ENCODE measurements at places on chromosomes 4 and X.

DNA sequence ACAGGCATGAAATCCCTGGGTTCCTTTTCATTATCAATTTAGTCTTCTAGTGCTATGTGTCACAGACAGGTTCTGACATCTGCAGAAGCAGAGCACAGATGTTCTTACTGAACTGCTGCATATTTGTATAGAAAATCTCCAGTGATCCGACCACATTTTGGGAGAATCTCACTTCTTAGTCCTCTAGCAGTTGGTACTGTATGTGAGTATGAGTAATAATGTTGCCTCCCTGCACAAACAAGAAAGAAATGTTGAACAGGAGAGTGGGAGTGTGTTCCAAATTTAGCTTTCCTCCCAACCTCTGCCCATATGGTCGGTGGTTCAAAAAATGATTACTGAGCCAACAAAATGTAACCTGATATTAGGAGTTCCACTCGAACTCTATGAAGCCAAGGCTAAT lies 165.3 kb upstream of the GPC4 start:
- DNase-seq: peak; percentile 24

DNA sequence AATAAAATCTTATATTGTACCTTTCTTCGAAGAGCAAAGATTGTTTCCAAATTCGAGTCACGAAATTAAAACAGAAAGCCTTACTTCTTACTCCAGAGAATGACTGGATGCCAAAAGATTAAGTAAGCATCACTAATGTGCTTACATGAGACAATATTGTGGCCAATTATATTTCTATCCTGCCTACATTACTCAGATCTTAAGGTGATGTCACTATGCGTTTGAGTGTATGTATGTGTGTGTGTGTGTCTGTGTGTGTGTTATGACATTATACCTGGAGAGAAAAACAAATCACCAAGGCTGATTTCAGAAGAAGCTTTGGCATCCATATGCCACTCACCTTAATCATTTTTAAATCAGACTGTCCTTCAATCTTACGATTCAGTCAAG lies 556.3 kb downstream of the PPARGC1A start:
- DNase-seq: no peak

- no peak for DNase-seq
These were observed 28.1 kb upstream of the IL3RA start for GRCh38 chrX:1308476-1308875.

GRCh38 chr4:14165222-14165920 lies 537.8 kb upstream of the BOD1L1 start:
- DNase-seq: peak; percentile 25

GRCh38 chr4:176774852-176775251 lies 17.9 kb downstream of the VEGFC start:
- no peak for DNase-seq

- DNase-seq: no peak
These were observed 230.3 kb downstream of the APBB2 start for GRCh38 chr4:40984051-40984450.

DNA sequence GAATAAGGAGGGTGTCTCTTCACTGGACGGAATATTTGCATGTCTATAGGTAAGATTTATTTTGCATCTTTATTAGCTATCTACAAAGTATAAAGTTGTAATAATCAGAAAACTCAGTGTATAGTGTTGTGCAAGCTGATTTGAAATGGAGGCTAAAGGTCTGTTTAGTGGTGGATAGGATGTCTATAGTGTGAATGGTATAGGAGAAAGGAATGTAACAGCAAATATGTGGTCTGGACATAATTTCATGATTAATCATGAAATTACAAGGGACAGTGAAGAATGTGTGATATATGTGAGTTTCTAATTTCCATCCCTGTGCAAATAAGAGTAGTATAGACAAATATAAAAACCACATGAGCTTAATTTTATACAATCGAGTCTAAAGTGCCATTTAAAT lies 79.3 kb upstream of the CAMK2D start:
- no peak for DNase-seq

- no peak for DNase-seq
These were observed 15.8 kb downstream of the TBC1D9 start for GRCh38 chr4:140740422-140740821.

DNA sequence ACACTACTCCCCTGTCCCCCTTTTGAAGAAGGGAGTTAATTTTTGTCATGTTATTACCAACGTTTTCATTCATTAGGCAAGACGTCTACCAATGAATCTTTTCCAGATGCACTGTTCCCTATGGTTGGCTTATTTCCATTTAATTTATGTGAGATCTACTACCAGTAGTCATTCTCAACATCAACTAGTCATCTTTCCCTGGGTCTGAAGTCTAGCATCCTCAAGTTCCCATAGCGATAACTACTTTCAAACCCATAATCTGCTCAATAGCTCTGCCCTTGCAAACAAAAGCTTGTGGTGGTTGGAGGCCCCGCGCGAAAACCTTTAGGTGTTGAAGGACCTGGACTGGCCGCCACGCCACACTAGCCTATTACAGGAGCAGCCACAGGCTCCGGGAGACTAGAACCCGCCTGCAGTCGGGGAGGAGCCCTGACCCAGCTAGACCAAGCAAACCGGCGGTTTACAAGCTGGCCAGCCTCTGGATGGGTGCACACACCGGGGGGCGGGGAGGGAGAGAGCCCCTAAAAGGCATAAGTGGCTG lies 746 bp downstream of the PPAT start:
- DNase-seq: peak; percentile 31

DNA sequence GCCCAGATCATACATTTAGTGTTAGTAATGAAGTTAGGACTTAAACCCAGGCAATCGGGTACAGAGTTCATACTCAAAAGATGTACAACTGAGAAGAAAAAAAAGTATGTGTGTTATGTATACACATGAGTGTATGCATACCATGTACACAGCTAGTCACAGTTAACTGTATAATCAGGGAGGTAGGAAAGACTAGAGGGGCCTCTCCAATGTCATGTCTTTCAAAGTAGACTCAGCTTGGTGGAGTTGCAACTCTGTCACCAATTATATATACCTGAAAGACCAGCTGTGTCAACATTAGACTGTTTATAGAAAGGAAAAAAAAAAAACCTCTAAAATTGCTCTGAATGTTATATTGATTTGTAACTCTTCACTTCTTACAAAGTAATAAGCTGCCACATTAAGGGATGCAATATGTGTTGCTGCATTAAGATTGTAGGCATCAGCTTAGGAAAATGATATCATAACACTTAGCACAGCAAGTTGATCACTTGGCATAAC lies 167.5 kb downstream of the DCTD start:
- DNase-seq: no peak

- DNase-seq: no peak
These were observed 46.4 kb upstream of the PJA1 start for GRCh38 chrX:69211701-69212100.

DNA sequence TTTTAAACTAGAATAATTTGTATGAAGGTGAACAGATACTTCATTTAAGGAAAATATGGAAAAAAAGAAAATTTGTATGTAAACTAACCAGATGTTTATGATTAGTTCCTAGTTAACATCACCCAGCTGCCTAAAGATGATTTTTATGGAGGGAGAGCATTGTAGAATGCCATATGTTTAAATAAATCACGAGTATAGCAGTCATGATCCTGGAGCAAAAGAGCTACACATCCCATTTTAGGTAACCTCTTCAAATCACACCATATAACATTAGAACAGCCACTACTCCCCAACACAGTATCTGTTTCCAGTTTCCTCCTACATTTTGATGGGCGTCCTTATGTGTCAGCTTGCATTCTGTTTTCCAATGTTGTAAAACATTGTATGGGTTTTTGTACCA lies 571.9 kb upstream of the FAM241A start:
- no peak for DNase-seq

DNA sequence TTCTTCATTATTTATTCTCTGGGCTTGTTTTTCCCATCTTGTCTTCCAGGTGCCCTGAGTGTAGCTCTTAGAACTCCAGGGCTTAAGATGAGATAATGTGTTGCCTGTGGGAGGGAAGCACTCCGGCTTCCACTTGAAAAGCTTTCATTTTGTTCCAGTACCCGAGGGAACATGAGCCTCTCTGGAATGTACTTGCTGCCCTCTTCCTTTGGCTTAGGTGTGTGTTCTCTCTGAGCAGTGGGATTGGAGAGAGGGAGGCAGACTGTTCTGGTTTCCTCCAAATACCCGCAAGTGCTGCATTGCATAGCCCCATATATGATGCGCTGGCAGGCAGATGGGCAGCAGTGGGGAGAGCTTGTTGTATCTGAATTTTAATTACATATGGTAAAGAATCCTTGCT lies 861 bp upstream of the DTHD1 start:
- DNase-seq: no peak

DNA sequence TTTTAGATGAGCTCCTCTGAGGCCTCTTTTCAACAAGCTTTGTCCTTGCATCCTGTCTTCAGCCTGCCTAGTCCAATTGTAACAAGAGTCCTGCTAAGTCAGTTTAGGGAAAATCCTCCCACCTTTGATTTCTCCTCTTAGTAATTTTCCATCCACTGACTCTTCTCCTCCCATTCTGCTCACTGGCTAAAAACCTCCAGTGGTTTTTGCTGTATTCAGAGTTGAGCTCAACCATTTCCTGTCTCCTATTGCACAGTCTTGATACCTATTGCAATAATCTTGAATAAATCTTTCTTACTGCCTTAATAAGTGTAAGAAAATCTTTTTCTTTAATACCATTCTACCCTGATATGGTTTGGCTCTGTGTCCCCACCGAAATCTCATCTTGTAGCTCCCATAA lies 117.8 kb upstream of the ENPP6 start:
- no peak for DNase-seq

- peak; percentile 88 for DNase-seq
These were observed 872 bp upstream of the S100P start for GRCh38 chr4:6692806-6693205.

DNA sequence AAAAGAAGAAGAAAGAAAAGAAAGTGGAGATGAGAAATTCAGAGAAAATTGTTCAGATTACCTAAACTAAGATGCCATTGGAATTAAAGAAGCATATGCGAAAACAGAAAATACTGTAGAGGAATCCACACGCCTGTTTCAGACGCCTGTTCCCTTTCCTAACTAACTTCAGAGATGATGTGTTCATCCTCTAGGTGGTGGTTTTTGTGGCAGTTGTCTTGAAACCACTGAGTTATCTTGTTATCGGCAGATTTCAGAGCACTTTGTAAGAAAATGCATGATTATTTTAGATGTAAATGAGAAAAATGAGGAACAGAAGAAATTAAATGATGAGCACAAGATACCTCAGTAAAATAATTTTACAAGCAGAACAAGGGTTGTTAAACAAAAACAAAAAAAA lies 48.3 kb downstream of the FUNDC1 start:
- no peak for DNase-seq

DNA sequence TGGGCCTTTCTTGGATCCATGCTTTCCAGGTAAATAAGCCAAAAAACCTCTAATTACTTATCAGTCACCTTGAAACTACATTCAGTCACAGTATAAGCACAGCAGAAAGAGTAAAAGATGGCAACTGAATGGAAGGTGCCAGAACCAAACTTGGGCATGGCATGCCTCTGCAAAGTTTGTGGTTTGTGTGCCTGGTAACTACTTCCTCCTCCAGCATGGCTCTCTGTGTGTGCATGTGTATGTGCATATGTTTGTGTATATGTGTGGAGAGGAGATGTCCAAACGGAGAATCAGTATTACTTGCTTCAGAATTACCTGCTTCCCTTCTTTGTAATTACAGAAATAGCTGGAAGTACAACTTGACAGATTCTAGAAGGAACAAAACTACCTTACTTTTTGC lies 67.5 kb downstream of the AGTR2 start:
- DNase-seq: no peak

DNA sequence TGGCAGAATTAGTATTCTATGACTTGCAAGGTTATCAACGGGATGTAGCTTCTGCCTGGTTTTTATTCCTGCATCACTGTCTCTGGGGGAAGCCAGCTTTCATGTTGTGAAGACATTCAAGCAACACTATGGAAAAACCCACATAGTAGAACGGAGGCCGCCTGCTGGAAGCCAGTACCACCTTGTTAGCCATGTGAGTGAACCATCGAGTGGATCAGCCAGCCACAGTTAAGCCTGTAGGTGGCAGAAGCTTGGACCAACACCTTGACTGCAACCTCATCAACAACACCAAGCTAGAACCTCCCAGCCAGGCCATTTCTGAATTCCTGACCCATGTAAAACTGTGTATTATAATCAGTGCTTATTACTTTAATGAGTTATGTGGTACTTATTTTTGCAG lies 538.2 kb downstream of the KCNIP4 start:
- no peak for DNase-seq

GRCh38 chr4:70838204-70838603 lies 1.5 kb downstream of the GRSF1 start:
- DNase-seq: peak; percentile 20

Data from trophoblast cell (in vitro differentiated cells and primary cell).